ENCODE measurements at places on chromosomes 4 and X. TPM values are rescaled to one million over a fixed set of nuclear protein-coding genes. Genes with fewer than 3 reads are reported as not detected.

FGF5 gene
- 1.9 TPM for total RNA-seq

PAGE4 gene
- total RNA-seq: not detected

CPZ gene
- 0.64 TPM for total RNA-seq

MAGEC2 gene
- not detected for total RNA-seq

ADGRG2 gene
- not detected for total RNA-seq

ADH1A gene
- not detected for total RNA-seq

ART3 gene
- total RNA-seq: 1.2 TPM

CTAG2 gene
- not detected for total RNA-seq

DCAF8L2 gene
- not detected for total RNA-seq

GRCh38 chr4:56247646-56248045 is 139.6 kb downstream of the AASDH start:
- DNase-seq: no peak

- DNase-seq: no peak
Observed at GRCh38 chr4:76489686-76490161, 54.7 kb downstream of the SHROOM3 start.

DNA sequence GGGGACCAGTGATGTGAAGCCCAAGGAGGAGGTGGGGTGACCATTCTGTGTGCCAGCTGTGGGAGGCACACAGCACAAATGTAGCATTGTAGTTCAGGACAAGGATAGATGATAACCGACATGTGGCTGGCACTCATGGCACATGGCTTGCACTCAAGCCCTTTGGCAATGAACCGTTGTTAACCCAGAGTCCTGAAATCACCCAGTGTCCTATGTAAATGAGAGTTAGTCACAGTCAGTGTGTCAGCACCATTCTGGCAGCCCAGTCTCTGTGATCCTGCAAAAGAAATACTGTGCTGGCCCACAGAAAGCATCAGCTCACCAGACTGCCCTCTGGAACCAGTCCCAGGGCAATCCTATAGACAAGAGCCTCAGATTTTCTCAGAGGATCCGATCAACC is 339.3 kb downstream of the MID1IP1 start:
- no peak for DNase-seq

GRCh38 chr4:24952667-24953066 is 39.8 kb upstream of the CCDC149 start:
- no peak for DNase-seq

- DNase-seq: no peak
Observed at GRCh38 chrX:47182106-47182700, 11.4 kb upstream of the UBA1 start.

DNA sequence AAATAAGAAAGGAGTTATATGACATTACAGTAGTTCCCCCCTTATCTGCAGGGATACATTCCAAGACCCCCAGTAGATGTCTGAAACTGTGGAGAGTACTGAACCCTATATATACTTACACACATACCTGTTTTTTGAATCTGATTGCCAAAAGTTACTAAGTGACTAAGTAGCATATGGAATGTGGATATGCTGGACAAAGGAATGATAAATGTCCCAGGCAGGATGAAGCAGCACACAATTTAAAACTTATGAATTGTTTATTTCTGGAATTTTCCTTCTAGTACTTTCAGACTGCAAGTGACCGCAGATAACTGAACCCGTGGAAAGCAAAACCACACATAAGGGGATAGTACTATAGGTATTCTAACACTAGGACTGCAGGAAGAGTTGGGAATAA is 22.7 kb downstream of the UGDH start:
- DNase-seq: no peak

DNA sequence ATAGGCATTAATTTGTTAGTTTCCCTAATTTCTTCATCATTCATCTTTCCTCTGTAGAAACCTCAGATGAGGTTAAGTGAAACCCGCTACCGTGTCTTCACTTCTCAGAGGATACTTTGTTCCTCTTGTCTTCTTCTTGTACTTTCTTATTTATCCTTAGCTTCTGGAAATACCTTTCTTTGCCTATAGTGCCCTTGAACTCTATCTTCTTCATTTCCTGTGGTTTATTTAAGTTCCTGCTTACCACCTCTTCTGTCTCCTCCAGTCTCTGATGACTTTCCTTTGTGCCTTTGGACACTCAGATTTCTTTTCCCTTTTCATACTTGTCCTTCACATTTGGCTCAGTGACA is 159.6 kb upstream of the LEF1 start:
- DNase-seq: no peak

DNA sequence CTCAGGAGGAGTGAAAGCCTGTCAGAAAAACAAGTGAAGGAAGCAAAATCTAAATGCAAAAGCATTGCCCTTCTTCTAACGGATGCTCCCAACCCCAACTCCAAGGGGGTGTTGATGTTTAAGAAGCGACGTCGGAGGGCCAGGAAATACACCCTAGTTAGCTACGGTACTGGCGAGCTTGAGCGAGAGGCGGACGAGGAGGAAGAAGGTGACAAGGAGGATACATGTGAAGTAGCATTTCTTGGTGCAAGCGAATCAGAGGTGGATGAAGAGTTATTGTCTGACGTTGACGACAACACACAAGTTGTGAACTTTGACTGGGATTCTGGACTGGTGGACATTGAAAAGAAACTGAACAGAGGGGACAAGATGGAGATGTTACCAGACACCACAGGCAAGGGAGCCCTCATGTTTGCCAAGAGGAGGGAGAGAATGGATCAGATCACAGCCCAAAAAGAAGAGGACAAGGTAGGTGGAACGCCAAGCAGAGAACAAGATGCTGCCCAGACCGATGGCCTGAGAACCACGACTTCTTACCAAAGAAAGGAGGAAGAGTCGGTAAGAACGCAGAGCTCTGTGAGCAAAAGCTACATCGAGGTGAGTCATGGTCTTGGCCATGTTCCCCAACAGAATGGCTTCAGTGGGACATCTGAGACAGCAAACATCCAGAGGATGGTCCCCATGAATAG is 105.6 kb upstream of the MYOZ2 start:
- DNase-seq: no peak

DNA sequence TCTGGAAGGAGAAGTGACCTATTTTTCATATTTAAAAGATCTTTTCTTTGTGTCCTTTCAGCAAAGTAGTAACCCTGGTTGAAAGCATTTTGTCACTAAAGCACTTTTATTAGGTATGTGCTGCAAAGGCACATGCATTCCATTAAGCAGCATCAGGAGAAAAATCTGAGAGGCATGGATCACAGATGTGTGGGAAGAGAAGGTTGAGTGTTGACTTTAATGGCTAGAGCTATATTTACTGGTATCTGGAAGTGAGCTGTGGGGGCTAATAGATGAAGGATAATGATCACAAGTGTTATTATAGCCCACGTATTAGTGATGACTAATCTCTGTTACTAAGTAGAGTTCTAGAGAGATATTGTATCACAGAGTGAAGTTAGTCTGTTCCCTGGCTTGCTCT is 1520.7 kb downstream of the ARAP2 start:
- no peak for DNase-seq

GRCh38 chrX:153870791-153871360 is 15.1 kb downstream of the L1CAM start:
- DNase-seq: no peak

DNA sequence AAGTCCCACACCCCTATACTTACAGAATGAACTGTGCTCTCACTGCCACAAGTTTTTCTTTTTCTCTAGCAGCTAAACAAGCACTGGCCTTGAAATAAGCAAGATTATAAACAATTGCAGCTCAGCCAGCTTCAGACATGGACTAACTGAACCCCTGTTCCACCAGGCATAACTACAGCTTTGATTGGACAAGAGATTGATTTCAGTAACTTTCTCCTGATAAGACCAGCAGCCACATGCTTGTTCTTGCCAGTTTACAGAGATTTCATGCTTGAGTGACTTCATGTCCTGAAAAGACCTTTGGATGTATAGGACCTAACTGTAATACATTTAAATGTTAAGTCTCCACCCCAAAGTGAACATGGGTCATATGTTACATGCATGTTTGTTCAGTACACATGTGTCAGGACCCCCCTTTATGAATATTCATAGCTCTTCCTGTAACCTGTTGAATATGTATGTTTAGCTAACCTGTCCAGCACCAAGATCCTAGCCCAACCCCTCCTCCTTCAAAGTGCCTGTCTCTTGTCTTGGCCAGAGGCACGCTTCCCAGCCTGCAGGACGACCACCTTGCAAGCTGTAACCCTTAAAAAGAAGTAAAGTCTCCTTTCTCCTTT is 27.9 kb downstream of the ZNF275 start:
- DNase-seq: no peak

GRCh38 chr4:22597471-22597870 is 81.6 kb upstream of the ADGRA3 start:
- DNase-seq: no peak

DNA sequence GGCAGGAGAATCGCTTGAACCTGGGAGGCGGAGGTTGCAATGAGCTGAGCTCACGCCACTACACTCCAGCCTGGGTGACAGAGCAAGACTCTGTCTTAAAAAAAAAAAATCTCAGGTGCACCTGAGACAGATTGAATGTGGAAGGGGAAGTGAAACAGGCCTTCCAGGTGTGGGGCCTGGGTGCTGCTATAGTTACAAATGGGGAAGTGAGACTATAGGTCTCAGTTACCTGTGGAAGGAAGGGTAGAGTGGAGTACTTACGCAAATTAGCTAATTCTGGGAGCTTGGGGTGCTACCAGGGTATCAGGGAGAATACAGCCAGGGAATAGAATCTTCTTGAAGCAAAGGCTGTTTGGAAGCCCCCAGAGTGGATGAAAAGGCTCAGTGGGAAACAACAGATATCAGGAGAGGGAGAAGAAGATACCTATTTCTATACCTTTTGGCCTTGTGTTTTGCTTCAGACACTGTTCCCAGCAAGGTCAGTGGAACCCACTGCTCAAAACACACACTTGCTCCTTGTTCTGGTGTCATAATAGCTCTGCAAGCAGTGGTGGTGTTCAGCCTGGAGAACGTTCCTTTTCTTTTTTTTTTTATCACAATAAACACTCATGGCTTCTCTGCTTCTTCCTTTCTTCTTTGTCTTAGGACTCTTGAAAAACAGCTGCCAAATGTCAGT is 7.0 kb downstream of the CD38 start:
- DNase-seq: no peak

GRCh38 chr4:23163647-23164436 is 471.1 kb downstream of the GBA3 start:
- no peak for DNase-seq

DNA sequence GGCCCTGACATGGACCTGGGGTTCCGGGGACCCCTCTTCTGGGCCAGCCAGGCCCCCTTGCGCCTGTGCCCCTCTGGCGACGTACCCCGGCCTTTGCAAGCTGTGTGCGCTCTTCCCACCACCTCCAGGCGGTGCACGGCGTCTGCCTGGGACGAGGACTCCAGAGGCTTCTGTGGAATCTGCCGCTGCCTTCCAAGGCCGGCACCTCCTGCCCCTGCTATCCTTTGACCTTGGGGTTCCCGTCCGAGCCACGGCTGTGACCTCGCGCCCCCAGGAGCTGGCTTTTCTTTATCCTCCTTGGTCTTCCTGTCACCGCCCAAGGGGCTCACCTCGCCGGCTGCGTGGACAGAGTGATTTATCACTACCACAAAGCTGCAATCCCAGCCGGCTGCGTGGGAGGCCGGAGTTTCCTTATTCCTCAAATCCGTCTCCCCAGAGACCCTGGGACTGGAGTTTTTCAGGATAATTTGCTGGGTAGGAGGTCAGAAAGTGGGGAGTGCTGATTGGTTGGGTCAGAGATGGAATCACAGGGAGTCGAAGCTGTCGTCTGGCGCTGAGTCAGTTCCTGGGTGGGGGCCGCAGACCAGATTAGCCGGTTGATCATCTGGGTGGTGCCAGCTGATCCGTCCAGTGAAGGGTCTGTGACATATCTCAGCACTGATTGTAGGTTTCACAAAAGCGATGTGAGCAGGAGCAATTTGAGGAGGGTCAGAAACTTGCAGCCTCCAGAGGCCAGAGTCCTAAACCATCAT is 19.8 kb upstream of the PLCXD1 start:
- no peak for DNase-seq

- no peak for DNase-seq
Observed at GRCh38 chr4:77047037-77047436, 28.8 kb downstream of the CCNI start.

DNA sequence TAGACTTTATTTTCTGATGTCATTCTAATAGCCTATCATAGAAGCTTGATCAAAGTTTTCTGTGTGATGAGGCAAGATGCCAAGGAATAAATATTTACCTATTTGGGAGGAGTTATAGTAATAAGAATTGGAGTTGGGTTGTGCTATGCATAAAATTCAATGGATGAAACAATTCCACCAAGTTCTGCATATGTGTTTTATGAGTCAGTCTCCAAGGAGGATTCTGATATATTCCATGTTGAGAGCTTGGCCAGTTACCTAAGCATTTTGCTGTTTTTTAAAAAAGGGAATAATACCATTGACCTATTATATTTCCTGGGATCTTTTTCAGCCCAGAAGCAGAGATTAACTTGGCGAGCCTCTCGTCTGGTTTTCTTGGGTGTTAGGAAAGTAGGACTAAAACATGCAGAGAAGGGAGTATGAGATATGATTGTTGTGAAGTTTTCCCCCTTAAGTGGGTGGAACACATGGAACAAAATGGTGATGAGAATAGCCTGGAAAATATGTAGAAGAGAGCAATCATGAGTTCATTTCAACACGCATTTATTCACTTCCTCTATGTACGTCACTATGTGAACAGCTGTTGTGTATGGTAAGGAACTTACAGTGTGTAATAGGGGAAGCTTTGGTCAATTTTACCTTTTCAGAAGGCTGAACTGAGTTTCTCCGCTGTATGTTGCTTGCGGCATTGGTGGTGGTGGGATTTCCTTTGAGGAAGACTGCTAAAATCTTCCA is 39.2 kb downstream of the POLA1 start:
- DNase-seq: no peak

GRCh38 chr4:153771046-153771445 is 11.2 kb upstream of the RNF175 start:
- DNase-seq: no peak

- DNase-seq: no peak
Observed at GRCh38 chr4:55336138-55337034, 9.7 kb upstream of the SRD5A3 start.

- no peak for DNase-seq
Observed at GRCh38 chrX:33045245-33045644, 166.1 kb downstream of the DMD start.

DNA sequence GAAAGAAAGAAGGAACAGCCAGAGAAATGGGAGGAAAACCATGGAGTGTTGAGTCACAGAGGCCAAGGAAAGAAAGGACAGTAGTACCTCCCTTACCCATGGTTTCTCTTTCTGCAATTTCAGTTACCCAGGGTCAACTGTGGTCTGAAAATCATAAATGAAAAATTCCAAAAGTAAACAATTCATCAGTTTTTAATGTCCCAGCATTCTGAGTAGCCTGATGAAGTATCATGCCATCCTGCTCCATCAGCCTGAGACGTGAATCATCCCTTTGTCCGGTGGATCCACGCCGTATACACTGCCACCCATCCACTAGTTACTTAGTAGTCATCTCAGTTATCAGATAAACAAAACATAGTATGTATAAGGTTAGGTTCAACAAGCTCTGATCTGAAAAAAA is 114.2 kb downstream of the COMMD8 start:
- no peak for DNase-seq

DNA sequence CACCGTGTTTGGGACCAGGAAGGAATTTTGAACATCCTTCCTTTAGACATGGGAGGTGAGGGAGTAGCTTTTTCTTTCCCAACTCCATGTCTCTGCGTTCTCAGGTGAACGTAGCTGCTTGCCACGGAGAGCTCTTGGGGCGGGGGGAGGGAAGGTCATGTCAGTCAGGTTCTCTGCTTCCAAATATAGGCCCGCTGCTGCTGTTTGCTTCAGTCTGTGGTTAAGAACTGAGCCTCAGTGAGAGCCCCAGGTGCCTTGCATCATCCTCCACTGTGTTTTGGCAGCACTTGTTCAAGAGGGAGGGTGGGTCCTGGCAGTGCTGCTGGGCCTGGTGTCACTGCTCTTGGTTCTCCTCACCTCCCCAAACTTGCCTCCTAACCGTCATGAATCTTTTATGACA is 46.5 kb downstream of the HADH start:
- DNase-seq: no peak

GRCh38 chrX:10756441-10756840 is 136.1 kb upstream of the MID1 start:
- peak; percentile 23 for DNase-seq
